ENCODE measurements at places on chromosomes 2 and 18.

GRCh38 chr2:138267161-138267901 is 234.2 kb upstream of the SPOPL start:
- no peak for DNase-seq

- no peak for DNase-seq
Measured at GRCh38 chr2:19543663-19544383, 185.4 kb upstream of the OSR1 start.

- DNase-seq, result no peak
Measured at GRCh38 chr18:48396561-48396960, 12.6 kb downstream of the ZBTB7C start.

DNA sequence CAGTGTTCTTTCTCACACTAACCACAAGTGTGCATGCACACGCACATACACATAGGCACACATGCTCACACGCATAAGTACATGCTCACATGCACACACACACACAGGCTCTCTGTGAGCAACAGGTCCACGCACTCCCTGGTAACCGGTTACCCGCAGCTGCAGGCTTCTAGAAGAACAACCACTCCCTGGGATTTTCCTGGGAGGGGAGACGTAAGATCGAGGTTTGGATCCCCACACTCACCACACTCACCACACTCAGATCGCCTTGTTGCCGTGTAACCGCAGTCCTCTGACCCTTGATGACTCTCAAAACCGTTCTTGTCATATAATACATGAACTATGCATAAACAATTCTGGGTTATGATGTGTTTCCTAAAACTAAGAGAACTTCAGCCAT is 42.2 kb downstream of the TTC32 start:
- no peak for DNase-seq
